ENCODE measurements at places on chromosomes 12 and 14.

- DNase-seq: no peak
These were observed 52.4 kb downstream of the BRMS1L start for GRCh38 chr14:35878272-35879150.

GRCh38 chr12:75526655-75527511 is 15.5 kb upstream of the KRR1 start:
- peak; percentile 49 for DNase-seq

DNA sequence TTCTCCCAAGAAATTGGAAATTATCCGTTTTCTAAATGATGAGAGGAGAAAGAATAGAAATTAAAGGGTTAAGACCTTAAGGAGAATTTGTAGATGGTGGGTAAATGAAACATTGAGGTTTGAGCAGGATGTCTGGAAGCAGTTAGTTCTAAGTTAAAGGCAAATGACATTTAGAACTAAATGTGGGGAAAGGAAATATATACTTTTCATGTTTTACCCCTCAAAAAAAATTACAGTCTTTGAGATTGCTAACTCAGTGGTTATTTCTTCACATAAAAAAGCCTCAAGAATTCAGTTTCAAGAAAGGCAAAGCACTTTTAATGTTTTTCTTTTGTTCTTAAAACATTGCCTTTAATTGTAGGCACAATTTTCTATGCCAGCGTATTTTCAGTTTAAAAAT is 114.0 kb downstream of the PLEKHA5 start:
- DNase-seq: no peak

GRCh38 chr14:80202888-80203562 is 8.3 kb downstream of the DIO2 start:
- DNase-seq: no peak

DNA sequence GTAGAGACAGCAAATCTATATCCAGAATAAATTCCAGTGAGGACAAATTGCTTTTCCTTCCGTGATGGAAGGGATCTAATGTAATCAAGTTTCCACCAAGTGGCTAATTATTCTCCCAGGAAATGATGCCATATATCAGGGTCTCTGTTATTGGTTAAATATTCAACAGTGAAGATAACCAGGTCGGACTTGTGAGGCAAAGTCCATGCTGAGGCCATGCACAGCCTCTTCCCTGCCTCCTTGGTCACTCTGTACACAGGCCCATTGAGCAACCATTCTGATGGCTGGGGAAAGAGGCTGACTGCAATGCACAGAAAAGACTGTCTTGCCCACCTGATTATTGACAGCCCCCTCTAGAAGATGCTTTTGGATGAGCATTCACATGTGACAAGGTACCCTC is 90.1 kb downstream of the TNFAIP2 start:
- DNase-seq: no peak

- DNase-seq: no peak
These were observed 1.7 kb downstream of the PPM1H start for GRCh38 chr12:62933220-62933601.

DNA sequence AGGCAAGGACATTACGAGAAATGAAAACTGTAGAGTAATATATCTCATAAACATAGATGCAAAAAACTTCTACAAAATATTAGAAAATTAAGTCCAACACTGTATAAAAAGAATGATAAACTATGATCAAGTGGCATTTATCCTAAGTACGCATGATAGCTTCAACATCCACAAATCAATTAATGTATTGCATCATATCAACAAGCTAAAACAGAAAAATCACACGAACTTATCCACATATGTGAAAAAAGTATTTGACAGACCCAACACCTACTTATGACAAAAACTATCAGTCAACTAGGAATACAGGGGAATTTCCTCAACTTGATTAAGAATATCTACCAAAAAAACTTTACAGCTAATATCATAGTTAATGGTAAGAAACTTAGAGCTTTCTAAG is 129.9 kb upstream of the ALG10 start:
- no peak for DNase-seq

DNA sequence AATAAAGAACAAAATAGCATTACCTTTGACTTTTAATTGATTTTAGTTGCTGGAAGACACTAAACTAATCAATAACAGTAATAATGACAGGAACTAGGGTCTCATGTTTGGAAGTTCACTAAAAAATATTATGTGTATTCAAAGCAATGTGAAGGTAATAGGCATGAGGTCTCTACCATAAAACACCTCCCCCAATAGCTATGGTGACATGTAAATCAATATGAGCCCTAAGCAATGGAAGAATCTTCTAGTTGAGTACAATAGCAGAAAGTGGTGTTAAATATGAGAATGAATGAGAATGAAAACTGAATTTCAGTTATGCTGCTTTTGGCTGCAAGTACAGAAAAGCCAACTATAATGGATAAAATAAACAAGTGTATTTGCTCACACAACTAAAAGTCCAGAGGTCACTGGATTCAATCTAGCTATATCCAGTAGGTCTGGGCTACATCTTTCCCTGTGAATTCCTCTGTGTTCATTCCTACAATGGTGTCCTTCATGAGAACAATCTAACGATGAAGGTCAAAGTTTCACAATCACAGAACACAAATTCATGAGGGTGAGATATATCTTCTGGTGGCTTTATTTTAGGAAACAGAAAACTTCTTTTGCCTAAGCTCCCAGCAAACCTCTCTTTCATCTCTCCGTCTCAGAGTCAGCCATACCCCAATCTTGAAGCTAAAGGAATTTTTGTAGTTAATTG is 728.0 kb downstream of the FSCB start:
- no peak for DNase-seq

GRCh38 chr12:2614341-2614740 is 180.4 kb upstream of the FKBP4 start:
- DNase-seq: no peak

GRCh38 chr12:129196927-129197326 is 343.6 kb downstream of the GLT1D1 start:
- DNase-seq: no peak

GRCh38 chr14:92696366-92696765 is 52.1 kb downstream of the LGMN start:
- DNase-seq: no peak

- peak; percentile 32 for DNase-seq
These were observed 1.4 kb upstream of the PHC1 start for GRCh38 chr12:8912914-8913313.

GRCh38 chr14:43399289-43399688 is 1107.8 kb downstream of the FSCB start:
- no peak for DNase-seq

DNA sequence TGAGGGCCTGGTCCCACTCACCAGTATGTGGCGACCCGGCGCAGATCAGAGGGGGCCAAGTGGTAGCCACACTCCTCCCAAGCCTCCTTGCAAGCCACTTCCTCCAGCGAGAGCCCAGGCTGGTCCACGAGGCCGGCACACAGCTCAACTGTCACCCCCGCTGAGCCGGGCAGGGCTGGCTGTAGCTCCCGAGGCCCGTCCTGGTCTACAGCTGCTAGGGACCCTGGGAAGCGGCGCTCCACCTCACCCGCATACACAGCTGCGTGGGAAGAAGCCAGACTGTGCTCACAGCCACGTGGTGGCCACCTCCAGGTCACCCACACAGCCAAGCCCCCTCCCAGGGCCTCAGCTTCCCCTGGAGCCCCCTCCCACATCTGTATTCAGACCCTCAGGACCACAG is 4.6 kb downstream of the NUDT14 start:
- no peak for DNase-seq

DNA sequence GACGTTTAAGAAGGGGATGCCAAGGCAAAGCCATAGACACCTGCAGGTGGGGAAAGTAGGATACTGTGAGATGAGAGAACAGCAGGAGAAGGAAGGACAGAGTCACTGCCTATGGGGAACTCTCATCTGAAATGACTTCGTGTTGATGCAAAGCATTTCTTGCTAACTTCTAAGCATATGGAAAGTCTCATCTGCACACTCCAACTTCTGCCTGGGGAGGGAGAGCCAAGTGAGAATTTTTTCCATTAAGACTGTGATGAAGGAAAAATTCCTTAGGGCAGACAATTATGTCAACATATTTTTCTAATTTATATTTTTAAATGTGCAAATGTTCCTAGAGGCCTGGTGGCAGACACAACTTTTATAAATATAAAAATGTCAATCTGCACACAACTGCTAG is 115.3 kb downstream of the IPO8 start:
- no peak for DNase-seq

DNA sequence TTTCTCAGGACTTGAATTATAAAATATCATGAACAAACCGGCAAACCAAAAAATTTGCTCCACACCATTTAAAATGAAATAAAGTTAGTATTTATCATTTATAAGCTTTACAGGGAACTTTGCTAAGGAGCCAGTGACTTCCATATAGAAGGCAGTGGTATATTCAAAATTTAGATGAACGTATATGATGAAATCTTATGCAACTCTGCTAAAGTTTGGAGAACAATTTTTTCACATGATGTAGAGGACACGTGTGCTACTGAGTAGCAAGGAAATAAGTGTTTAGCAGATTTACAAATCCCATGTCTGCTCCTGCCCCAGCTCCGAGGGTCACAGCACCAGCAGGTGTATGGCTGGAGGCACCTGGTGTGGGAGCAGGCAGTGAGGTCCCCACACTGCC is 70.8 kb upstream of the IFNG-AS1 start:
- DNase-seq: no peak

- DNase-seq: no peak
These were observed at the start of gene GRIP1 for GRCh38 chr12:66678338-66679275. Gene GRIP1 (minus strand): TSS chr12:66679076. CDS start chr12:66678904, 172 bp downstream.

- DNase-seq: no peak
These were observed 377.1 kb upstream of the RGS6 start for GRCh38 chr14:71554959-71555612.

GRCh38 chr12:5467931-5468330 is 36.0 kb downstream of the NTF3 start:
- DNase-seq: no peak
